DMS79 treated with DMSO at 0.1 percent for 48 hours (cell line): ENCODE measurements at places on chromosomes 3 and 15.

GRCh38 chr3:119639494-119640350 is 20.7 kb downstream of the POPDC2 start:
- DNase-seq, result no peak

DNA sequence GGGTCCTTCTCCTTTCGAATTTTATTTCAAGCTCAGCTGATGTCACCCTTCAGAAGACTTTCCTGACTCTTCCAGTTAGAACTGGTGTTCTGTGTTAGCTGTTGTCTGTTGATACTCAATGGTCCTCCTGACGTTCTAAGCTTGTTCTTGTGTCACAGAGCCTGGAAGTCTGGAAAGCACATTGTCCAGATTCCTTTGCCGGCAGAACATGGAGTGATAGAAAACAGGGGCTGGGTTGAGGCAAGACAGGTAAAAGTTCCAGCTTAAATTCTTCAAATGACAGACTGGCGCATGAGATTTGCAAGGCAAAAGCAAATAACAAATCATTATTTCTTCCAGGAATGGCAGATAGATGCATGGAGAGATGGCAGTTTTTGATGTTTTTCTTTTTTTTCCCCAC is 102.0 kb upstream of the CLSTN2 start:
- no peak for DNase-seq

- DNase-seq, result peak; percentile 27
These were observed 29.5 kb upstream of the VEPH1 start for GRCh38 chr3:157532529-157533297.

DNA sequence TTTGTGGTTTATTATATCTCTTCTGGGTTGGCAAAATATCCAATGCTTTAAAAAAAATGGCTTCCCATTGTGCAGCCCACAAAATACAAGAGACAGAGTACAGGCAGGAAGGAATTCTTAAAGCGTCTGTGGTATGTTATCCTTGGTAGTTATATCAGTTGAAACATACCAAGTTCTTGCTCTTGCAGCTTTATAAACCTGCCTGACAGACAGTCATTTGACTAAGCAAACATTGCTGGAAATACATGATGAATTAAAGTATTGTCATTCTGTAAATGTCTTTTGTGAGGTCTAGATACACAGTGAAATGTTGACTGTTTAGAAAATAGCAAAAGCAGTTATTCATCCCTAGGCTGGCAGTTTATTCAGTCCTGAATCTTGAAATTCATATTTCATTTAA is 44.8 kb upstream of the MAP3K13 start:
- no peak for DNase-seq

- DNase-seq, result no peak
These were observed 5.6 kb upstream of the PLEKHO2 start for GRCh38 chr15:64836023-64836536.

GRCh38 chr15:46703020-46703861 is 1014.1 kb upstream of the SEMA6D start:
- DNase-seq, result no peak

GRCh38 chr3:151837057-151837456 is 23.1 kb downstream of the AADAC start:
- DNase-seq, result no peak

DNA sequence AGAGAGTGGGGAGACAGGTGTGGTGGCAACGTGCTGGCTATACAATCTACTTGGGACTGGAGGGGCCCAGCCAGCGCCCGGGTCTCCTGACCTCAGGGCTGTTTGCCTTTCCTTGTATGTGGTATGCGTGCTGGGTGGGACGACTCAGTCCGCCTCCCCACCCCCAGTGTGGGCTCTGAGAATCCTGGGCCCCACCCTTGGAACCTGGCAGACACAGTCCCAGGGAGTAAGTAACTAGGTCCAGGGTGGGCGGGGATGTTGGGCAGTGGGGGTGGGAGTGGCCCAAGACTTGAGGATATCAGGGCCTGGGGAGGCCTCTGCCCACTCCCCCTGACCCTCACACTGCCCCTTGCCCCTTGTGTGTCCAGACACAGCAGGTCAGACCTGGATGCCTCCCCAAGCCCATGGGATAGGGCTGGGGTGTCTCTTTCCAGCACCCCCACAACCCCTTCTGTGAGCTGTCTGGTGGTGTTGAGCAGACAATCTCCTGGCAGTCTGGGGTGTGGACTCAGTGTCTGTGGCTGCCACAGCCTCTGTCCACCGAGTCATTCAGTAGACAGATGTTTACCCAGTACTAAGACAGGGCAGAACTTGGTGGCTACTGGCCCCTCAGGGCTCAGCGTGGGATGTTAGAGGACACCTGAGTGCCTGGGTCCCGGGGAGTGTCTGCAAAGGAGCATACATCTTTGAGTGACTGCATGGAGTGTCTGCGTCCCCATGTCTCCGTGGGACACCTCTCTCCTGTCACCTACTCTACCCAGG is 1.3 kb downstream of the CHST13 start:
- no peak for DNase-seq

GRCh38 chr15:91516866-91517265 is 336.6 kb upstream of the SLCO3A1 start:
- peak; percentile 7 for DNase-seq

DNA sequence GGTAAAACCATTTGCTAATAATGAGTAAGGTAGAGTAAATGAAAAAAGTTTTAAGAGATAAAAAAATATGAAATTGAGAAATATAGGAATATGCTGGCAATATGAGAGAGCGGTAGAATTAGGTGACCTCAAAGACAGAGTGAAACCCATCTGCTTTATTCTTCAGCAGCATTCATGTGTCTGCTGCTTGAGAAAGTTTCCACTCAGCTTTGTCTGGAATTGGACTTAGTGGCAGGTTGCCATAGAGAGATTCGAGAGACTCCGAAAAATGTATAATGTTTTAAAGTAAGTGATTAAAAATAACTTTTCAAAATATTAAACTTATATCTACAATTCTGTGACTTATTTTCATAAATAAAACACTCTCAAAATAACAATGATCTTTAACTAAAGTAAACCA is 5.0 kb downstream of the SUCNR1 start:
- no peak for DNase-seq

GRCh38 chr3:12755754-12756153 is 3.3 kb downstream of the TMEM40 start:
- DNase-seq, result no peak

DNA sequence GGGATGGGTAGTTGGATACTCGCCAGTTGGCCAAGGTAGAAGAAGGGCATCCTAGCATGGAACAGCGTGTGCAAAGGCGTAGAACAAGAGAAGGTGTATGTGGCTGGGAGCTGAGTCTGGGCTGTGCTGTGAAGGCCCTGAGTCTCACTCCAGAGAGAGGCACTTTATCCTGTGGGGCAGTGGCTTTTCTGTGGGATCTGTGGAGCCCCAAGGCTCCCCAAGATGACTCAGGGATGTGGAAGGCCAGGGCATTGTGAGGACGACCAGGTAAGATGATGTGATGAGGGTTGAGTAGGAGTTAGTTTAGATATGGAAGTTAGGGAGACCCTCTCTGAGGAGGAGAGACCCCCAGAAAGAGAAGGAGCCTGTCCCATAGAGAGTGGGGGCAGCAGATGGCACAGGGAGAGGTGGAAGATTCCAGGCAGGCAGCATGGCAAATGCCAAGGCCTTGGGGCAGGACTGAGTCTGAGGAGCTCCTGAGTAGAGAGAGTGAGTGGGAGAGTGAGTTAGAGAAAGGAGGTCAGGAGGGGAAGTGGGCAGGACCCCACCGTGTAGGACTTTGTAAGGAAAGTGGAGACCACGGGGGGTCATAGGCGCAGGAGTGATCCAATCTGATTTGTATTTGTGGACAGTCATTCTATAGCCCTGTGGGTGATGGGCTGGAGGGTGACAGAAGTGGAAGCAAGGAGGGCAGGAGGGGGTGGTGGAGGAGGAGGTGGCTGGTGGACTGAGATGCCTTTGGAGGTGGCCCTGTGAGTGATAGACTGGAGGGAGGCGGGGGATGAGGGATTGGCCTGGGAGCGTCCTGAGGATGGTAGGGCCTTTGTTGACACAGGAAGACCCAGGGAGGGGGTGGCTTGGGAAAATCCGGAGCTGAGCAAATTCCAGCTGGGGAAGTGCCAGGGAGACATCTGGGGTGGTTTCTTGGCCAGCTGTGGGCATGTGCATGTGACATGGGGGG is 50.3 kb downstream of the FBLN2 start:
- DNase-seq, result no peak

- no peak for DNase-seq
These were observed 7.6 kb downstream of the SELENOS start for GRCh38 chr15:101269479-101270223.

GRCh38 chr3:100710261-100710968 is 1.1 kb downstream of the TFG start:
- no peak for DNase-seq

GRCh38 chr3:119015942-119016341 is 18.7 kb downstream of the IGSF11 start:
- DNase-seq, result no peak

GRCh38 chr15:85771781-85772445 is 22.8 kb downstream of the KLHL25 start:
- peak; percentile 14 for DNase-seq

DNA sequence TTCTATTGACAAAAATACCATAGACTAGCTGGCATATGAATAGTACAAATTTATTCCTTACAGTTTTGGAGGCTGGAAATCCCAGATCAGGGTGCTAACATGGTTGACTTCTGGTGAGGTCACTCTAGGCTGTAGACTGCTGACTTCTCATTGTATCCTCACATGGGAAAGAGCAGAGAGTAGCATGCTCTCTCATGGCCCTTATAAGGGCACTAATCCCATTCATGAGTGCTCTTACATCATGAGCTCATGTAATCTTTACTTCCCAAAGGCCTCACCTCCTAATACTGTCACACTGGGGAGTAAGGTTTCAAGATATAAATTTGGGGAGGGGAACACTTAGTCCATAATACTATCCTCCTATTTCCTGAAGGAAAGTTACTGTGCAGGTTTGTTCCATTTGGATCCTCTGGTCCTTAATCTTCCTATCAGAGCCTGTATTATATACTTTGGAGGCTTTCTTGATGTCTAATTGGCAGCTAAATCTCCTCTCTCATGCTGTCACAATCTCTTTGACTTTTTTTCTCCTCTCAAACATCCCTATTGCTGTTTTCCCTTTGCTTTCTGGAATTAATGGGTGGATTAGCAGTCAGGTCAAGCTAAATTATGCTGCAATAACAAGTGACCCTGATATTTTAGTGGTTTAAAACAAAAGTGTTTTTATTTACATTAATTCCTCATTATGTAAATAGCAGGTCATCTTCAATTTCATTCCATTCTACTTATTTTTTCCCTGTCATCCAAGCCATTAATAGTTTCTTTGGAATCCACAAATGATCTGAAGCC is 23.1 kb upstream of the LEKR1 start:
- DNase-seq, result no peak

- no peak for DNase-seq
These were observed 69.4 kb downstream of the FHIT start for GRCh38 chr3:61181874-61182273.

- no peak for DNase-seq
These were observed 34.9 kb upstream of the SNRPA1 start for GRCh38 chr15:101329867-101330380.

- no peak for DNase-seq
These were observed 108.2 kb downstream of the THRB start for GRCh38 chr3:24386458-24386857.

DNA sequence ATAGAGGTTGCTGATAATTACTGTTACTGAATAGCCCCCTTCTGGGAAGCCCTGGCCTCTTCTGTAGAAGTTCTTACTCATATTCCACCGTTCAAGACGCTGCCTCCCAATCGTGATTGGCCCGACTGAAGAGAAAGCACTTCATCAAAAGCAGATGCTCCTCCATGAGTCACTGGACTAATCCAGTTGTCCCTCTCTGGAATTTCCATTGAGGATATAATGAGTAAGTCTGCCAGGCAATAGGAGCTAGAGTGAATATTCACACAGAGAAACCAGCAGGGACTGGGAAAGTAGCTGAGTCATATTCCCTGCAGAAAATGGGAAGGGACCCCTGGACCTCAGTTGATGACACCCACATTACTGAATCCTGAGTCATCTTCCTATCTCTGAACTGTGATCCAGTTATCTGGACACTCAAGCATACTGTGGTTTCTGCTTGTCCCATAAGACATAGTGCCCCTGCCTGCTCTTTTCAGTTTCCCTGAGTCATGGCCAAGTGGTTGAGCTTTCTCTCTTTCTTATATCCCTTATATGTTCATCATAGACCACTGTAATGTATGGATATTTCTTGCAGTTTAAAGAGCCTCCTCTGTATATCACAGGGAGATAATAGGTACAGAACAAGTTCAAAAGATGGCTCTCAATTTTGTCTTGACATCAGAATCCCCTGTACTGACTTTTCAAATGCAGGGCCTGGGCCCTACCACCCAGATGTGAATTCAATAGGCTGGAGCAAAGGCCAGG is 151.2 kb upstream of the CDIN1 start:
- no peak for DNase-seq

GRCh38 chr3:57019057-57019456 is 41.4 kb upstream of the SPATA12 start:
- no peak for DNase-seq

DNA sequence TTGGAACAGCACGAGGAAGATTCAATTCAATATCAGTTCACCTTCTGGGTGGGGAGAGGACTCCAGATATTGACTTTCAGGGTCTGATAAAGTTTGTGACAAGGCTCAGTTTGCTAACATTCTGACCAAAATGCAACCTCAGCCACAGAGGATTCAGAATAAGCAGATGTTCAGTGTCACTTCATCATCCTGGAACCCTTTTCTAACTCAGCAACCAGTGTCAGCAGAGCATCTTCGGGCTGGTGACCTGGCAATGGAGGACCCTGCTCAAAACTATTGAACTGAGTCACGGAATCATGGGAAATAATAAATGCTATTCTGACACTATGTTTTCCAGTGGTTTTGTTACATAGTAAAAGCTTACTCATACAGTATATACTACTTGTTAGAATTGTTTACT is 433.4 kb upstream of the CFAP20DC start:
- DNase-seq, result no peak

DNA sequence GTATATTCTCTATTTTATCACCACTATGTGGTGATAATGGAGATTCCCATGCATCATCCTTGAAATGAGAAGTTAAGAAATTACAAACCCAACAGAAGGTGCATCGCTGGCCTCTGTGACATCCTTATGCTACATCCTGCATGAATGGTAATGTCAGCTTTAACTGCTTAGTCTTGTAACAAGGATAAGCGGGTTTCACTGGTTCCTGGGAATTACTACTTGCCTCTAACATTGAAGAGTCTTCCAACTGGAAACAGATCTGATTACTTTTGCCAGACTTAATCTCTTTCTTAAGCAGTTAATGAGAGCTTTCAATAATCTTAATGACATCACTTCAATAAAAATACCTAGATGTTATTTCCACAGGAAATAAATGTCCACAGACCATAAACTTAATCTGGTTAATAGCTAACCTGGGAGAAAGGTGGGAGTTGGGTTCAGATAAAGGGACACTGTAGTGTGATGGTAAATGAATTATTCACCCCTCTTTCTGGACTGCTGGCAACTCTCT is 44.0 kb downstream of the FMN1 start:
- DNase-seq, result no peak

DNA sequence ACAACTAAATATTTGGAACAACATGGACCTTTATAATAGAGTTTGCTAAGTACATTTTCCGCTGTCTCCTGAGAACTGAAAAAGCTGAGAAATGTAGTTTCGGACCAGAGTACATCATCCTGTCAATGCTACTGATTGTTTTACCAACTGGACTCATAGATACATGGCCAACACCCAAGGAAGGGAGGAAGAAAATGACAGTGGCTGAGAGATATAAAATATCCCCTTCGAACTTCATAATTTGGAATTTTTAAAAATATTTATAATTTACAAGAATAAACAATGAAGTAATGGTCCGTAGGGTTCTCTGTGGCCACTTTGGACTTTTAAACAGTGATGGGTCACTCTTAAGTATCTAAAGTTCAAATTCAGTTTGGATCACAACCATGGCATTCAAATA is 1042.7 kb downstream of the MCTP2 start:
- DNase-seq, result no peak

GRCh38 chr3:51999846-52000245 is 4.2 kb upstream of the RPL29 start:
- DNase-seq, result no peak
